ENCODE measurements at places on chromosomes 4 and X.
A peak's percentile ranks its signal among the peaks of the same experiment; 100 is the strongest.

DNA sequence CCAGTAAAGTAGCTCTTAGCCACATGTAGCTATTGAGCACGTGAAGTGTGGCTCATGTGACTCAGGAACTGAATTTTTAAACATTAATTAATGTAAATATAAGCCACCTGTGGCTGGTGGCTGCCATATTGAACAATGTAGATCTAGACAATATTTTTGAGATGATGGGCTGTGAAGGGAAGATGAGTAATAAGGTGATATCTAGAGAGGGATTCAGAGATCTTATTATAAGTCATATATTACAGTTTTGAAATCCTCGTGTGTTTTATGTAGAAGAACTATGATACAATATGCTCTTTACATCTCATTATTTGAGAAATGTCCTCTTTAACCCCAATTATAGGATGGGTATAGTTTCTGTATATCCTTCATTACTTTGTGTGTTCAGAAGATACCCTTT lies 5.6 kb downstream of the GAR1 start:
- no peak for DNase-seq

GRCh38 chr4:87469390-87469789 lies 47.0 kb downstream of the NUDT9 start:
- DNase-seq: no peak

DNA sequence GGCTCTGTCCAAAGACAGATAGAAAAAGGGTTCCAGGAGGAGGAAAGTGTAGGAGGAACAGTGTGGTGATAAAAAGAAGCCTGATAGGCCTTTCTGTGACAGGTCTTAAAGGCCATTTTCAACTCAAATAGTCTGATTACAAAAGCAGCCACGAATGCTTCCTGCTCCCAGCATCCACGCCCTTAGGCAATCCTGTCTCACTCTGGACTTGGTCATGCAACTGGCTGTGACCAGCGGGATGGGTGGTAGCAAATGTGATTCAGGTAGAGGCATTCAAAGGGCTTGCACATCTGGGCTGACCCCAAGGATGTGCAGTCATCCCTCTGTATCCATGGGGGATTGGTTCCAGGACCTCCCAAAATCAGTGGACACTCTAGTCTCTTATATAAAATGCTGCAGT lies 14.4 kb upstream of the SEPSECS start:
- no peak for DNase-seq

GRCh38 chrX:24027985-24028384 lies 999 bp upstream of the KLHL15 start:
- no peak for DNase-seq

DNA sequence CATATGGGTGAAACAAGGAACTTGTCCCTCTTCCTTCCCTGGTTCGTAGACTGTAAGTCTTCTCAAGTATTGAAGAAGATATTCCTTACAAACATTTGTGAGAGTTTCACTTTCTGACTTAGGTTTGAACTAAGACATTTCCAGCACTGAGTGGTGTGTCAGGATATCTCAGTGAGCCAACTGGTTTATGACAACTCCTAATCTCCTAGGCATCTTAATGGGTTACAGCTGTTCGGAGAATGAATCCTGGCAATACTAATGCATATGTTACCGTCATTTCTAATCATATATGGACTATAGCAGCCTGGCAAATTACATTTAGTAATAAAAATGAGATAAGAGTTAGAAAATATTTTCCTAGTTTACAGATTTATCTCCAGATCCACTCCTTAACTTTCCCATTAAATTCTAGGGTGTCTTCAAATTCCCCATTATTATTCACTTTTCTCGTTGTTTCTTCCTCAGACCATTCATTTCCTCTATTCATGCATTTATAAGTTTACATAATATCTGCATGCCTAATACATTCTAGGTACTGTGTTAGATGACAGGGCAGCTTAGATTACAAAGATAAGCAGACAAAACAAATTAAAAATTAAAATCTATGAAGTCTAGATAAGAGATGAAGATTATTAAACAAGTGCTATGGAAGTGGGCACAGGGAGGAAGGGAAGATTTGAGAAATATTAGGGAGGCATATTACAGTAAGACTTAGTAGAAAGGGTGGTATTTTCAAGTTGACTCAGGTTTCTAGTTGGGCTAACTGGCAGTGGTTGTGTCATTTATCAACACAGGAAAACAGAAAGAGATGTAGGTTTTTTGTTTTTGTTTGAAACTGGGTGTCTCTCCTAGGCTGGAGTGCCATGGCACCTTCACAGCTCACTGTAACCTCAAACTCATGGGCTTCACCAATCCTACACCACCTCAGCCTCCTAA lies 173.9 kb downstream of the WDFY3 start:
- DNase-seq: no peak

DNA sequence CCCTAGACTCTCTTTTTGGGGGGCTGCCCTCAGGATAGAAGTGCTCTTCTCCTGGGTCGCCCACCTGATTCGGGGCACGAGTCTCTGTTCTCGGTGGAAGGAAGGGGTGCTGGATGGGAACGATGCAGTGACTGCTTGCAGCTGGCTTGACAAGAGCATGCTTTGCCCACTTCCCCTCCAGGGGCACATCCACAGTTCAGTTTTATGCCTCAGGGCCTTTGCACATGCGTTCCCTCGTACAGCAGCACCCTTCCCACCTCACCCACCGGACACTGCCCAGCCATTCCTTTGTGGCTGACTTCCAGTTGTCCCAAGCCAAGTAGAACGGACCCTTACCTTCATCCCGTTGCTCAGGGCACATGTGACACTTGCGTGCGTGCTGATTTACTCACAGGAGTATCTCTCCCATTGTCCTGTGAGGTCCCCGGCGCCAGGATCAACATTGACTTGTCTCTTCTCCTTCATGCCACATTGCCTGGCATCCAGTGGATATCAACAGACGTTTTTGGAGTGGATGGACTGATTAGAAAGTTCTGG lies 60.0 kb downstream of the C4orf50 start:
- DNase-seq: no peak

- DNase-seq: no peak
Observed at GRCh38 chrX:31265383-31265782, 193.5 kb upstream of the FTHL17 start.

DNA sequence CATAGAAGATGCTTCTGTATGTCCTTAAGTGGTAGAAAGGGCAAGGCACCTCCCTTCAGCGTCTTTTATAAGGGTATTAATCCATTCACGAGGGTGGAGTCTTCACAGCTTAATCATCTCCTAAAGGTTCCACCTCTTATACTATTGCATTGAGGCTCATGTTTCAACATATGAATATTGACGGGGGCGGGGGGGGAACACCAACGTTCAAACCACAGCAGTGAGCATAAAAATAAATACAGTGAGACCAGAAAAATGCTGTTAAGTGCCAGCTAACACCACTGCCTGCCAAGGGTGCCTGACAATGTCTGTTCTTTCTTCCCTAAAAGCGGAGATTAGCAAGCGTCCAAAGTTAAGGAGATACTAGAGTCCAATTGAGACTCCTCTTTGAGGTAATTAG lies 323.3 kb downstream of the STK32B start:
- DNase-seq: no peak

DNA sequence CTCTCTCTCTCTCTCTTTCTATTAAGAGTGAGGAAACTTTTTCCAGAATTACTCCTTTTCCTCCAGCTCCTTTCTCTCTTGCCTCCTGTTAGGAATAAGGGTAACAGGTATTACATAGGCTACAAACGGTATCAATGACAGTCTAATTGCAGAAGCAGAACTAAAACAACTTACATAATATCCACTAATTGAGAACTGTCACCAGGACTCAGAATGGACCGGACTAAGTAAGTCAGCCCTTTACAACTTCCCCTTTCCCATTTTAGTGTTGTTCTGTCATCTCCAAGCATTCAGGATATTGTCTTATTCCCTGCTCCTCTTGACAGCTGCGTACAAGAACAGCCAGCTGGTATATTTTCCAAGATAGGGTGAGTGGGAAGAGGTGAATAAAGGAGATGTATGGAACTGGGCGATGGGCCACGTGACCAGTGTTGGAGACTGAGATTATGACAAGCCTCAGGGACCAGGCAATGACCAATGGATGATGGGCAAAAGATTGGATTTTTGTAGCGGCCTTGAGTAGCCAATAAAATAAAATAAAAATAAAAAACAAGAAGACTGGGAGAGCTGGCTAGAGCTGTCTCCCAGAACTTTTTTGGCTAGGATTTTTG lies 2.3 kb upstream of the FNIP2 start:
- DNase-seq: no peak

DNA sequence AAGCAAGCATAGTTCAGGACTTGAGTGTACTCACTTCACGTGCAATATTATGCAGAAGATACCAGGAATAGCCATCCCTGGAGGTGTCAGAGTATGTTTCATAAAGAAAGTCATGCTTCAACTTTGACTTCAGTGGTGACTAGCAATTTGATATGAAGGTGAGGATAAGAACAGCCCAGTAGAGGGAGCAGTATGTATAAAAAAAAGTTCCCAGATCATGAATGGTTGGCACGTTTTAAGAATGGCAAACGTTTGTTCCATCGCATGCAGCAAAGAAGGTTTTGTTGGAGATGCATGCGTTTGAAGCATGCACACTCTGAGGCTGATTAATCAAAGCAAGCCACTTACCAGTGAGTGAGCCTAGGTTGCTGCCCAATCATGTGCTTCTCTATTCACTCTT lies 33.5 kb upstream of the SLITRK4 start:
- DNase-seq: no peak

- no peak for DNase-seq
Observed at GRCh38 chr4:62640296-62640695, 1440.2 kb downstream of the ADGRL3 start.

DNA sequence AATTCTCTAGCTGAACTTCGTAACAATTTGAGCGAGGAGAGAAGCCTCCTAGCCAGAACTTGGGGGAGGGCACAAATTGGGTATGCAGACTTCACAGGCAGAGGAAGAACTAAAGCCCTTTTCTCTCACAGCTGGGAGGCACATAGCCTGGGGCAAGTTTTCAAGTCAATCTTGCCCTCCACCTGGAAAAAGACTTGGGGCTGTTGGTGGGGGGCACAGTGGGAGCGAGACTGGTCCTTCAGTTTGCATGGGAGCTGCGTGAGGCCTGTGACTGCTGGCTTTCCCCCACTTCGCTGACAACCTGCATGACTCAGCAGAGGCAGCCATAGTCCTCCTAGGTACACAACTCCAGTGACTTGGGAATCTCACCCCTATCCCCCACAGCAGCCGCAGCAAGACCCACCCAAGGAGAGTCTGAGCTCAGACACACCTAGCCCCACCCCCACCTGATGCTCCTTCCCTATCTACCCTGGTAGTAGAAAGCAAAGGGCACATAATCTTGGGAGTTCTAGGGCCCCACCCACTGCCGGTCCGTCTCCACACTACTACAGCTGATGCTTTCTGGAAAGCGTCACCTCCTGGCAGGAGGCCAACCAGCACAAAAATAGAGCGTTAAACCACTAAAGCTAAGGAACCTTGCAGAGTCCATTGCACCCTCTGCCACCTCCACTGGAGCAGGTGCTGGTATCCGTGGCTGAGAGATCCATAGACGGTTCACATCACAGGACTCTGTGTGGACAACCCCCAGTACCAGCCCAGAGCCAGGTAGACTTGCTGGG lies 160.8 kb downstream of the CBLL2 start:
- DNase-seq: no peak

GRCh38 chrX:2561456-2561855 lies 60.7 kb upstream of the DHRSX start:
- no peak for DNase-seq

- DNase-seq: no peak
Observed at GRCh38 chr4:105279314-105279713, 132.6 kb downstream of the TET2 start.

DNA sequence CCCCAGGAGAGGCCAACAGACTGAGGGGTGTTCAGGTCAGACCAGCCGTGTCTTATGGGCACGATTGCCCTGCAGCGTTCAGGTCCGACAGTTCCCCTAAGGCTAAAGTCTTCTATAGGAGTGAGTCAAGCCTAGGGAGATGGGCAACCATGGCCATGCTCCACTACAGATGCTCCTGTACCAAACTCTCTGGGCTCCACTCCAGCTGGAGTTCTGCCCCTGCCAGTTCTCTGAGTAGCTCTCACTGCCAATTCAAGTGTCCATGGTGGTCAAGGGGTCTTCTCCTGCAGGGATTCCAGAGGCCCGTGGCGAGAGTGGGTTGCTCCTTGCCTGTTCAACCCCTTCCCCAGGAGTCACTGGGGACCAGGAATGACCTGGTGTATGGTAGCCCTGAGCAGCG lies 38.2 kb downstream of the BEX3 start:
- no peak for DNase-seq

- no peak for DNase-seq
Observed at GRCh38 chrX:110178179-110178865, 139.6 kb downstream of the AMMECR1 start.

GRCh38 chr4:72319601-72320021 lies 249.4 kb downstream of the ADAMTS3 start:
- no peak for DNase-seq

DNA sequence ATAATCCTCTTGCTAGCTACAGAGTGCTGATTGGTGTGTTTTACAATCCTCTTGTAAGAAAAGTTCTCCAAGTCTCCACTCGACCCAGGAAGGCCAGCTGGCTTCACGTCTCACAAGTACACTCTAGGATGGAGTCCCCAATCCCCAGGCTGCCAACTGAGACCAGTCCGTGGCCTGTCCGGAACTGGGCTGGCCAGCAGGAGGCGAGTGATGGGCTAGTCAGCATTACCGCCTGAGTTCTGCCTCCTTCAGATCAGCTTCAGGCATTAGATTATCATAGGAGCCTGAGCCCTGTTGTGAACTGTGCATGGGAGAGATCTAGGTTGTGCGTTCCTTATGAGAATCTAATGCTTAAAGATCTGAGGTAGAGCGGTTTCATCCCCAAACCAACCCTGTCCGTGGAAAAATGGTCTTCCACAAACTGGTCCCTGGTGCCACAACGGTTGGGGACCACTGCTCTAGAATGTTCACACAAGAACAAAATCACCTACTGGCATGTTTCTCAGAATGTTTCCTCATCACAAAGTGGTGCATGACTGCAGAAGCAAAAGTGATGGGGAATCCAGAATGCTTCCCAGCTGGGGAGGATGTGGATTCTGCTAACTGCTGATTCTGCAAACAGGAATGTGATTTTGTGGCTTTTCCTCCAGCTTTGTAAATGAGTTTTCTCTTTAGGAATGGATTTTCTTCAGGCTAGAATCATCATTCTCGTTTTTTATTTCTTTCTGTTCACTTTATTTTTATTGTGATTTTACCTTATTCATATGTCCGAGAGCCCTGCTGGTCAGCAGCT lies 40.9 kb downstream of the SEPTIN11 start:
- no peak for DNase-seq

DNA sequence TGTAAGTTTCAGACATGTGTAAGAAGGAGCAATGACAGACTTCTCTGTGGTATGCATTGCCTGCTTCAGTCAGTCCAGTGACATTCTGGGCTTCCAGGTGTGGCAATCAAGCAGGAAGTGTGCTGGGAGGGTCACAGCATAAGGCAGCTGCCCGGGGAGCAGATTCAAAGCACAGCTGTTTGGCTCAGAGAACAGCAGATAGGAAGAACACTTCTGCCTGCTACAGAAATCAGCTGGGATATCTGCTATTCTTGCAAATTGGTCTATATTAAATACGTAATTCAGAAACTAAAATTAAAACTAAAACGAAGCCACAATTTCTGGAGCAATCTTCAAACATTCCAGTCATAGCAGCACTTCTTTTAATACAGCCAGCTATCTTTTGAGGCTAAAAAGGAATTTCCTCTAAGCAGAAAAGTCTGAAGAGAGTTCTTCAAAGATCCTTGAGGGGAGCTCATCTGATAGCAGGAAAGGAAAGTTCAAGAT lies 47.5 kb upstream of the GALNT7 start:
- peak; percentile 24 for DNase-seq
